ENCODE measurements at places on chromosomes 2 and 18.

DNA sequence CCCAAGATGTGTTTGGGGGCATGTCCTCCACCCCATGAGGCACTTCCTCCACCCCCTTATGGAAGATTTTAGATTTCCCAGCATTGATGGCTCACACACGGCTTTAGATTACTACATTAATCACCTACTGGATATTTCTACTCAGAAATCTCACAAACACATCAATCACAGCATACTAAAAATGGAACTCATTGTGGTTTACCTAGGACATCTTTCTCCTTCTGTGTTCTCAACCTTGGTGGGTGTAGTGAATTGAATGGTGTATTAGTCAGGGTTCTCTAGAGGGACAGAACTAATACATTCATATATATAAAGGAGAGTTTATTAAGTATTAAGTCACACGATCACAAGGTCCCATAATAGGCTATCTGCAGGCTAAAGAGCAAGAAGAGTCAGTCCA is 82.1 kb upstream of the CYRIA start:
- no peak for DNase-seq

DNA sequence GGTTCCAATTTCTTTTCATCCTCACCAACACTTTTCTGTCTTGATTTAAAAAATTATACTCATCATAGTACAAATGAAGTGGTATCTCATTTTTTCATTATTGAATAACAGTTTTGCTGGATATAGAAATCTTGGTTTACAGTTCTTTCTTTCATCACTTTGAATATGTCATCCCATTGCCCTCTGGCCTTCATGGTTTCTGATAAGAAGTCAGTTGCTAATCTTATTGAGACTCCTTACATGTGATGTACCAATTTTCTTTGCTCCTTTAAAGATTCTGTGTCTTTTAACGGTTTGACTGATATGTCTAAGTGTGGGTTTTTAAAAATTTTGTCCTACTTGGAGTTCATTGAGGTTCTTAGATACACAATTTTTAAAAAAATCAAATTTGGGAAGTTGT is 35.0 kb downstream of the SLC3A1 start:
- DNase-seq, result no peak

DNA sequence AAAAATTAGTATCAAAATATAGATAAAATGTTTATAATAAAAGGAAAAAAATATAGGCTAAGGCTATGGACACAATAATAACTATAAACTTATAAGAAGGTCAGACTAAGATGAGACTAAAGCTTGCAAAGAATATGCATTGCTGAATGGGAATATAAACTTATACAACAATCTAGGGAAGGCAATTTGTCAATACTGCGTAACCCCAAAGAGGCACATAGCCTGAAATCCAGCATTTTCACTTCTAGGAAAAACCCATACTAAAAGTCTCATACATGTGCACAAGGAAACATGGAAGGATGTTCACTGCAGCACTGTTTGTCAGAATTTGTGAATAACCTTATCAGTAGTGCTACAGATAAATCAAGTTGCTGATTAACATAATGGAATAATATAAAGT is 45.5 kb downstream of the FANCL start:
- no peak for DNase-seq

DNA sequence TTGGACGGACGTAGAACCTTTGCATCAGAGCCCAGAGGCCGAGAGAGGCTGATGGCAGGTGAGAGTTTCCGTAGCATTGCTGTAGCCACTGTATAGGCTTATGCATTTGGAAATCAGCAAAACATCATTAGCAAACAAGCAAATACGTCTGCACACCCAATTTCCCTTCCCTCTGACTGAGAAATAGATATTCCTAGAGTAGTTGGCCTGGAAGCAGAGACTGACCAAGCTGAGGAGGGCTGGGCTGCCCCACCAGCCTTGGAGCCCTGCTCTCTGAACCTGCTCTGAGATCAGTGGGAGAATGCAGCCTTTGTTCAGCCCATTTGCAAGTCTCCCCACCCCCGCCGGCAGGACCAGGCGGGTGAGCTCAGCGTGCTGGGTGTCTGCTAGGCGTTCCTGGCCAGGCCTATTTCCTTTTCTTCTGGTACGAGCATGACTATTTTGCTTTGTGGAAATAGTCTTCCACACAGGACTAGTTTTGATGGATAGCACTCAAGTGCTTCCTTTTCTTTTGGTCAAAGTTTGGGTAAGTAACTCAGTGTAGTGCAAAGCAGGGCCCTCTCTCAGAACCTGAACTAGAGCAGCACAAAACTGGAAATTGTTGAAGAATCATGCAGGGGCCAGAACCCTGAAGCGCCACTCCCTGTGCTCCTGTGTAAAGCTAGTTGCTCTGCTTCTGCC is 21.9 kb upstream of the RNF149 start:
- DNase-seq, result no peak

DNA sequence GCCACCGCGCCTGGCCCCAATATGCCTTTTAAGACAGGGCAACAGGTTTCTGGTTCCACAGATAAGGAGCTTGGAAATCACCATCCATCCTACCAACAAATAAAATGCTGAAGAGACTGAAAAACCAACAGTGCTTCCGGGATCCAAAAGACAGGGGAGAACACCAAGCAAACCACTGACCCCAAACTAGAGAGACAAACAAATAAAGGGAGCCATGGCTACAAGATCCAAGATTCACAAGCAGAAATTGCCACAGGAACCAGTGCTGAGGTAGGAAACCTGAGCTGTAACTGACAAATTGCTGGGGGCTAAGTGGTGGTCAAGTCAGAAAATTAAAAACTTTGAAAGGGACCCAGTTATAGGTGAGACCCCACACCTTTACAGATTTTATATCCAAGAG is 76.5 kb downstream of the ROCK2 start:
- no peak for DNase-seq

- DNase-seq, result no peak
Measured at GRCh38 chr18:79485788-79486355, 90.1 kb downstream of the NFATC1 start.

DNA sequence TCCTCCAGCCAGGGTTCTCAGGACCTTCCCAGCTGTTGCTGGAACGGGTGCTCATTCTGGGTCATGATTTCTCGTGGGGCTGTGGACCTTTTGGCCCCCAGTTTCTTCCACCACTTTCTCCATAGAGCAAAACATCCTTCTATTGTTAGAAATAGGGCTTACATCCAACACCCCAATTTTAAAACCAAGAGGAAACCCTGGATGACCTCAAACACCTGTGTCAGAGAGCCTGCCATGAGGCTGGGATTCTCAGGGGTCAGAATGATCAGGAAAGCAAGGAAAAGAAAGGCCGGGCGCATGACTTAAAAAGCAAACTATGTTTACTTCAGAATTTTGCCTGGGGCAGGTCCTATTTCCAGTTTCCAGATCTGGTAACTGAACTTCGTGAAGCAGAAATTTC is 307.9 kb upstream of the MEIS1 start:
- no peak for DNase-seq

- DNase-seq, result no peak
Measured at GRCh38 chr2:67854798-67855197, 208.0 kb downstream of the C1D start.

DNA sequence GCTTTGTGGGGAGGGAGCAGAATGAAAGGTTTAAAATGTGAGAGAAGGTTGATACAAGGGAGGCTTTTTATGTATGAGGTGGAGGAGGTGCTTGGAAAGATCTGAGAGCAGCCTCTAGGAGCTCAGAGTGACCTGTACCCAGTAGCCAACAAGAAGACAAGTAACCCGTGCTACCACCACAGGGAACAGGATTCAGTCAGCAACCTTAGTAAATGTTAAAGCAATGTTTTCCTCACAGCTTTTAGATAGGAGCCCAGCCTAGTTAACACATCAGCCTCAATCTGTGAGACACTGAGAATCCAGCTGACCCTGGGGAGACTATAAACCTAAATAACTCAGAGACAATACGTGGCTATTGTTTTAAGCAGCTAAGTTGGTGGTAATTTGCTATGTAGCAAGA is 194.9 kb upstream of the NT5C1B start:
- DNase-seq, result no peak

DNA sequence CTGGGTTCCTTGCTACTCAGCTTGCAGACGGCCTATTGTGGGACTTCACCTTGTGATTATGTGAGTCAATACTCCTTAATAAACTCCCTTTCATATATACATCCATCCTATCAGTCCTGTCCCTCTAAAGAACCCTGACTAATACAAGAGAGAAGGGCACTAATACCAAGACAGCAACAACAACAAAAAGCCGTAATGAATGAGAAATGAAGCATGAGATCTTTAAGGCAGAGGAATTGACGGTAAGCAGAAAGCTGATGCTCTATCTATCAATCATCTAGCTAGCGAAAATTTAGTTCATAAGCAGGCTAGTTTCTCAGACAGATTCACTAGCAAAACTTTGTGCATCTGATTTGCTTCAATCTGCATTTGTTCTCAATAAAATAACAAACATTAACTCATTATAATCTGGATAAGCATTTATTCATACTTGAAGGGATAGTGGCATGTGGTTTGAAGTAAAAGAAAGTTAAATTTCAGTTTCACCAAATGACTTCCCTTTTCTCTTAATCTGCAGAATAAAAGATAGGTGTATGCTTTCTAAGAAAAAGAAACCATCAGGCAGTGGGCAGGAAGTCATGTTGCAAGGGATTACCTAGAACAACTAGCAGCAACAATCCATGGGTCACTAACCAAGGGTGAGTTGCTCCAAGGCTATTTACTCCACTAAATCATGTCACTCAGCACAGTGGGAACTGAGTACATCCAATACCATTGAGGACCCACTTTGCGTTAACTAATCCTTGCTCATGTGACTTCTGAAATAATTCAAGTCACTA is 376.5 kb downstream of the TMEM182 start:
- DNase-seq, result no peak

DNA sequence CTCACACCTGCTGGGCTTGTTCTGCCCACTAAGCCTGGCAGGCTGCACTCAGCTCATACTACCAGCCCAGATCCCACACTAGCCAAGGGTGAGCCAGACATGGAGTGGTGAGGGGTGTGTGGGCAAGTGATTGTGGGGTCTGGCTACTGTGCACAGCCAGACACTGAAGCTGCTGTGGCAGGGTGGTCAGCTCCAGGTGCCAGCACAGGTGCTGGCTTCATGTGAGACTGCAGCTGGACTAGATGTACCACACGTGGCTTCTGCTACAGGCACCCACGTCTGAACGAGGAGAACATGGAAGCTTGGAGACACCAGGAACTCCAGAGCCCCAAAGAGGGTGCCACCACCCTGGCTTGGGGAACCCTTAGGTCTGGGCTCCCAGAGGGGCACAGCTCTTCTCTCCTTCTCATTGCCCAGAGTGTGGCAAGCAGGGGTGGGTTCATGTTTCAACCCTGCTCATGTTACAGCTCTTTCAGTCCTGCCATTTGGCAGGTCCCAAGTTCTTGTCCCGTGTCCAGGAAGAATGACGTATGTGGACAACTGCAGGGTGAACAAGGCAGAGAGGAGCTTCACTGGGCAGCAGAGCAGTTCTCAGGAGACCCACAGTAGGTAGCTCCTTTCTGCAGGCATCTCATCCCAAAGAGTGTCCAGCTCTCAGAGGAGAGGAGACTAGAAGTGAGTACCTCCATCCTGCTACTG is 1624.2 kb upstream of the TMEFF2 start:
- no peak for DNase-seq

DNA sequence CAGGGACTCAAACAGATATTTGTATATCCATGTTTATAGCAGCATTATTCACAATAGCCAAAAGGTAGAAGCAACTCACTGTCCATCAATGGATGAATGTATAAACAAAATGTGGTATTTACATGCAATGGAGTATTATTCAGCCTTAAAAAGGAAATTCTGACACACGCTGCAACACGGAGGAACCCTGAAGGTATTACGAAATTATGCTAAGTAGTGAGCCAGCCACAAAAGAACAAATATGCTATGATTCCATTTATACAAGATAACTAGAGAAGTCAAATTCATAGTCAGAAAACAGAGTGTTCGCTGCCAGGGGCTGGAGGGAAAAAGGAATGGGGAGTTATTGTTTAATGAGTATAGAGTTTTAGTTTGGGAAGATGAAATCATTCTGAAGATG is 61.0 kb upstream of the CDKL4 start:
- DNase-seq, result no peak

GRCh38 chr2:38535744-38536506 is 66.8 kb downstream of the HNRNPLL start:
- DNase-seq, result peak; percentile 10

GRCh38 chr2:199100326-199101110 is 357.2 kb downstream of the SATB2 start:
- DNase-seq, result no peak

DNA sequence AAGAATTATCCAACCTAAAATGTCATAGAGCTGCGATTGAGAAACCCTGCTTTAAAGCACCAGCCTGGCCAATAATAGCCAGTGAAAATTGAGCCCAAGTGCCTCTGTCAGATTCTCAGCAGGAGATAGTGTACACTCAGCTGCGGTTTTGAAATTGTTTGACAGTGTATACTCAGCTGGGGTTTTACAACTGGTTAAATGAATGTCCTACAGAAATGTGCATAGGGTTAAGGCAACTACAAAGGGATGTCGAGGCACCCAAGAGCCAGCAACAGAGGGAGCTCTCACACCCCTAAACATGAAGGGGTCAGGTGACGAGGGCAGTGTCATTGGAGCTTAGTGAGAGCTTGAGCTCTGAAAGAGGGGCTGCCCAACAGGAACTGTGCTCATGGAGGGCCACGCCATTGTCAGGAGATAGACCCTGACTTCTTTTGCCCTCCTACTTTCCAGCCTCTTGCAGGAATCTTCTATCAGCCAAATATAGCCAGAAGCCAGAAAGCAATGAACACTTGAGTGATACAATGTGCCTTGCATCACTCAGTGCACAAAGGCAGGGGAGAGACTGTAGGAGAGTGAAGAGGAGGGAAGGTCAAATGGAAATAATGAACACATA is 15.1 kb downstream of the ACTG2 start:
- no peak for DNase-seq

DNA sequence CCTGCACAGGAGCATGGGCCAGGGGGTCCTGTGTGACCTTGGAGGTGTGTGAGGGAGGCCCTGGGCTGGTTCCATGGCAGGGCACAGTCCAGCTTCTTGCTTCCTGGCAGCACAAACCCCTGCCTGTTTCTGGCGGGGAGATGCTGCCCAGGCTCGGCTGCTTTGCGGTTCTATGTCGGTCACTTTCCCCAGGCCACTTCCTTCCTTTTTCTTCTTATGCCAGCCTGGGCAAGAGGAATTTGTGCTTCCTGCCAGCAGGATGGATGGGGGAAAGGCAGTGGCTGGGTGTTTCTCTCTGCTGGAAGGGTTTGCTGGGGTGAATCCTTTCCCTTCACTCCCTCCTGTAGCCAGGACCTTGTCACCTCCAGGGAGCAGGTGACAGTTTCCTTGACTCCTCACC is 24.3 kb downstream of the ASAP2 start:
- no peak for DNase-seq

- DNase-seq, result no peak
Measured at GRCh38 chr2:146677280-146677679, 1167.5 kb upstream of the ACVR2A start.

DNA sequence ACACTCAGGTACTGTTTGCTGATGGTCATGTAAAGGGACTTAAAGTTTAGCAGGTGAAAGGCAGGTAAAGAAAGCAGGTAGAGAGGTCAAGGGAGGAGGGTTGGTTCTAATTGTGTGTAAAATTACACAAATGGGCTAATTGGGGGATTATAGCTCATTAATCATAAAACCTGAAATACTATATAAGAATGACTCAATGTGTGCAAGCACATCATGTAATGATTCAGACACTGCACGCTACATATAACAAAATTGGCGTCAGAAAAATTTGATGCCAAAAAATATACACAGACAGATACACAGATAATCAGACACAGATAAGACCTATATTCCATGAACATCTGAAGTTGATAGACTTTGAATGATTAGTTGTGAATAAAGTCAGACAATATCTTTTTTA is 120.7 kb upstream of the LMAN1 start:
- DNase-seq, result no peak

GRCh38 chr2:239376351-239376750 is 24.5 kb downstream of the HDAC4 start:
- DNase-seq, result no peak

GRCh38 chr2:162731917-162732804 is 106.4 kb downstream of the KCNH7 start:
- no peak for DNase-seq

Measured in activated CD8-positive, alpha-beta memory T cell treated with anti-CD3 and anti-CD28 coated beads for 1 hour (primary cell).